ENCODE measurements at places on chromosomes 3 and 15.

DNA sequence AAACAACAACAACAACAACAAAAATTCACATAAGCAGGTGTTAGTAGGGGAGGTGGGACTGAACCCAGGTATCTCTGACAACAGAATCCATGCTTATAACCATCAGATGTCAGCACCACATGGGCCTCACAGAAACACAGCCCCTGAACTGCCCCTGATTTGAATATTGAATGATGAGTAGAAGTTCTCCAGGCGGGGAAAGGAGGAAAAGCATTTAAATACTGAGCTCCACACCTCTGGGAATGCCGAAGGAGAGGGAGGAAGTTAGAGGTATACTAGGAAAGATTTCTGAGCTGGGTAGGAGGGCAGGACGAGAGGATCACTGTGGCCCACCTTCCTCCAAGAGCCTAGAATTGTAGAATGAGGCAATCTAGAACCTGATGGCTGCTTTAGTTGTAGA, 31.9 kb upstream of the EIF4A2 start:
- no peak for DNase-seq

DNA sequence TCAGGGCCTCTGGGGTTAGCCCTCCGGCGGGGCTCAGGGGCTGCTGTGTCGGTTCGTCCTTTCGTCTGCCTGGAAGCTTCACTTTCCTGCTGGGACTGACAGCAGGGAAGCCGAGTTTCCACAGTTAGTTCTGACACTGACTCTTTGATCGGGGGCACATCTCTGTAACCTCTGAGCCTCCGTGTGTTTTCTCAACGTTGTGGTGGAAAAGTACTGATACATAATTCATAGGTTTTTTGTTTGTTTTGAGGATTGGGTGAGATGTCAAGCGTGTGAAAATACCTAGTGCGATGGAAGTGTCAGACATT, 481 bp downstream of the AP4E1 start:
- no peak for DNase-seq

DNA sequence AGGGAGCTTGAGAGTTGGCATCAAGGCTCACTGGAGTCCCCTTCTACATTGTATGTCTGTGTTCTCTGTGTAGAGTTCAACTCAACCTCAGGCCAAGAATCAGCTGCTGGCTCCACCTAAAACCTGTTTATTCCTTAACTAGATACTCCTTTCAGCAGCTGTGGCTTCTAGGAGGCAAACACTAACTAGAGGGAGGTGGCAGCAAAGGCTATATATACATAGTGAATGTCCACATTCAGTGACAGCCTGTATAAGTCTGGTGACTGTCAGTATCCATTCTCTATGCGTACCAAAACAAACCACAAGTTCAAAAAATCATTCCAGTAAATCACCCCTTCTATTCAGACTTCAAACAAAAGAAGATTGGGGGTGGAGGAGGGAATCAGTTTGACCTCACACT, 184.3 kb downstream of the CDIN1 start:
- DNase-seq, result no peak

DNA sequence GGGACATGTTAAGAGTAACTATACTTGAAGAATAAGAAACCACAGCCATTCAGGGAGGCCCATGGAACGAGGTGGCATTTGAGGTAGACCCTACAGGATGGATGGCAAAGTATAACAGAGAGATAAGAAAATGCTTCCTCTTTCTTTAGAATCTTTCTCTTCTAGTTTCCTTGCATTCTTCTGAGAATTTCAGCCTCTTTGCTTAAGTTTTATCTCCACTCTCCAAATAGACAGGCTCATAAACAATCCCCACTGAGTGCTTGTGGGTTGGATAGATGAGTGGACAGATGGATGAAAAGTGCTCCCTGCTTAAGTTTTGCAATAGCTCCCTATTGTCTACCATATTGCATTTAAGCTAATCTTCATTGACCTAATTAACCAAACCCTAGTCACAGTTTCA, 103.7 kb downstream of the MEX3B start:
- no peak for DNase-seq

DNA sequence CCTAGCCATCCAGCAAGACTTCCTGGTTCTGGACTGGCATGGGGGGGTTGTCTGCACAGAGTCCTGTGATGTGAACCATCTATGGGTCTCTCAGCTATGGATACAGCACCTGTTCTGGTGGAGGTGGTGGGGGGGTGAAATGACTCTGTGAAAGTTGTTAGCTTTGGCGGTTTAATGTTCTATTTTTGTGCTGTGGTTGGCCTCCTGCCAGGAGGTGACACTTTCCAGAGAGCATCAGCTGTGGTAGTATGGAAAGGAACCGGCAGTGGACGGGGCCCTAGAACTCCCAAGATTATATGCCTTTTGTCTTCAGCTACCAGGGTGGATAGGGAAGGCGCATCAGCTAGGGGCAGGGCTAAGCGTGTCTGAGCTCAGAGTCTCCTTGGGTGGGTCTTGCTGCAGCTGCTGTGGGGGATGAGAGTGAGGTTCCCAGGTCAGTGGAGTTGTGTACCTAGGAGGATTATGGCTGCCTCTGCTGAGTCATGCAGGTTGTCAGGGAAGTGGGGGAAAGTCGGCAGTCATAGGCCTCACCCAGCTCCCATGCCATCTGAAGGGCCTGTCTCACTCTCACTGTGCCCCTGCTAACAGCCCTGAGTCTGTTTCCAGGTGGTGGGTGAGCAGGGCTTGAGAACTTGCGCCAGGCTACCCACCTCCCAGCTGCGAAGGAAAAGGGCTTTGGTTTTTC, 7.1 kb upstream of the LARS2 start:
- DNase-seq, result no peak

GRCh38 chr3:155640098-155640497, 104.8 kb downstream of the PLCH1 start:
- DNase-seq, result no peak

DNA sequence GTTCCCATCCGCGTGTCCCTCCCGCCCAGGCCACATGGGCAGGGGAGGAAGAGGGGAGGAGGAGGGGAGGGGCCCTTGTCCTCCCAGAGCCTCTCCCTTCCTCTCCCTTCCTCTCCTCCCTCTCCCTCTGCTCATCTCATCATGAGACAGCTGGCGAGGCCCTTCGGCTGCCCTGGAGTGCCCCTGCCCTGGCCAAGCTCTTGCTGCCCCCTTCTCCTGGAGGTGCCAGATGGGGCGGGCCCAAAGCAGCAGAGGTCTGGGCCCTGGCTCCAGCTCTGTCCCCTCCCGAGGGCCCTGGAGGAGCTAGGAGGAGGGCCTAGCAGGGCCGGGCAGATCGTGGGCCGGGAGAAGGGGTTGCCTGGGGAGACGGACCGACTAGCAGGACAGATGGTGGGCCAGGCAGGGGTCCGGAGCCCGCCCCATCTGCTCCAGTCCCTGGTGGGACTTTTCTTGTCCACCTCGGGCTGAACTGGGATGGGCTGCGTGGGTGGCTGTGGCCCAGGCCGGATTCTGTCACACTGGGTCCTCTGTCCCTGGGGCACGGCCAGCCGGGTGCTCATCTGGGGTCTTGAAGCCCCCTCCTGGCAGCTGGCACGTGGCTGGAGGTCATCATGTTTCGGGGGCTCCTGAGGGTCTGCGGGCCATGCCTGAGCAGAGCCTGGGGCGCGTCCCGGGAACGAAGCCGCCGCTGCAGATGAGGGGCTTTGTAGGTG, 183.4 kb downstream of the GOLGA6L6 start:
- no peak for DNase-seq

GRCh38 chr3:148999806-149000205, 8.5 kb downstream of the GYG1 start:
- DNase-seq, result peak; percentile 15

- no peak for DNase-seq
Observed at GRCh38 chr15:81056304-81056703, 55.6 kb downstream of the TLNRD1 start.

DNA sequence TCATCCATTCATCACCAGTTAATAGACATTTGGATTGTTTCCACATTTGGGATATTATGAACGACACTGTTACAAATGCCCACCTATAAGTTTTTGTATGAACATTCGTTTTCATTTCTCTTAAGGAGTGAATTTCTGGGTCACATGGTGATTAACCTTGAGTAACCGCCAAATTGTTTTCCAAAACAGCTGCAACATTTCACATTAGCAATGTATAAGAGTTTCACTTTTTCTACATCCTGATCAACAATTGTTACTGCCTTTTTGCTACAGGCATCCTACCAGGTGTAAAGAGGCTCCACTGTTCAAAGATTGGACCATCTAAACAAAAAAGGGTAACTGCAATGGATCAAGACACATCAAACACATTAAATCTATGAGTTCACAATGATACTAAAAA, 52.0 kb downstream of the CPEB1 start:
- DNase-seq, result no peak

DNA sequence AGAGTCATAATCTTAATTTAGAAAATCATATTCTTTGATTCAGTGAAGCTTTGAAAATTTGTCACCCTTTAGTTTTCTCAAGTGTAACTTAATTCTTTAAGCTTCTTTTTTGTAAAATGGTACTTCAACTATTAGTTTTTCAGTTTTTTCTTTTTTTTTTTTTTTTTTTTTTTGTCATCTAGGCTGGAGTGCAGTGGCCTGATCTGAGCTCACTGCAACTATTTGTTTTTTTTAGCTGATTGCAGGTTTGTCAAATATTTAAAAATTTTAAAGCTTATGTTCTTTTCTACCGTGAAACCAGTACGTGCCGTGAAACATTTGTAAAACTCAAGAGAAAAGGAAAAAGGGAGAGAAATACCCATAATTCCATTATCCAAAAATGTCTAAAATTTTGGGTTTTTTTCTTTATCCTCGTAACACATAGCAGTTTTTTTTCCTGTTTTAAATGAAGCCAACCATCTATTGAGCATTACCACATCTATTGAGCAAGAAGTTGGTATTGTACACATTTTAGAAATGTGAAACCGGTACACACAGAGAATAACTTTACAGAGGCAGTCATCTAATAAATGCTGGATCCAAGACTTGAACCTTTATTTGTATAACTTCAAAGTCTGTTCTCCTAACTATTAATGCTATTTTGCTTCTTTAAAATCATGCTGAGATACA, 25.7 kb downstream of the ECT2 start:
- no peak for DNase-seq

GRCh38 chr3:58425782-58426181, 7.8 kb downstream of the PDHB start:
- DNase-seq, result no peak

DNA sequence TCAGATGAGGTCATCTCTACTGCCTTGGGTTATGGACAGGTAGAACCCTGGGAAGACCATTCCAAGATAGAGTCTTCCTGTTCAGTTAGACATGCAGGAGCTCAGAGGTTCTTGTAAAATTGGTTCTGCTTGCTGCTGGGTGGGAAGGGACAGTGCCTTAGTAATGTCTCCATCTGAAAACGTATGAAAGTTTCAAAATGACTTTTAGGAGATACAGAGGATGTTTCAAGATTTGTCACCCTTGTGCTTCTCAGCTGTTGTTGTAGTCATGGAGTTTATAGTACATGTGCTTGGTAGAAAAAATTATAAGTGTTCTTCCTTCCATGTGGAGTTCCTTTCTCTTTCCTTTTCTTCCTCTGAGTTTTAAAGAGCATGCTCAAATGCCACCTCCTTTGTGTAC, 885.2 kb upstream of the CFAP20DC start:
- peak; percentile 83 for DNase-seq

DNA sequence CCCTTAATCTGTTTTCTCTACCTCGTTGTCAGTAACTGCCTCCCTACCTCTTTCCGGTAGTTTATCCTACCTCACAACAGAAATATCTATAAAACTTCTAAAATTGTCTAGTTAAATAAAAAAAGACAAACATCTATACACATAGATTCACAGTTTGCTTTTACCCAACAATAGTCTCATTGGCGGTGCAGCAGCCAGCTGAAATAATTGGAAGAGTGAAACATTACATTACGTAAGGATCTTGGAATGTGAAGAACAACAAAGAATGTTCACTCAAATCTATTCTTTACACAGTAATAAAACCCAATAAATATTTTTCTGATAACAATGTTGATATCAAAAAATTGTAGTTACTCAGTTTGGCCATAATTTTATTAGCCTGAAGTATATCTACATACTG, 115.5 kb upstream of the ARPP21 start:
- DNase-seq, result no peak

GRCh38 chr3:60933824-60934223, 317.4 kb downstream of the FHIT start:
- DNase-seq, result no peak

DNA sequence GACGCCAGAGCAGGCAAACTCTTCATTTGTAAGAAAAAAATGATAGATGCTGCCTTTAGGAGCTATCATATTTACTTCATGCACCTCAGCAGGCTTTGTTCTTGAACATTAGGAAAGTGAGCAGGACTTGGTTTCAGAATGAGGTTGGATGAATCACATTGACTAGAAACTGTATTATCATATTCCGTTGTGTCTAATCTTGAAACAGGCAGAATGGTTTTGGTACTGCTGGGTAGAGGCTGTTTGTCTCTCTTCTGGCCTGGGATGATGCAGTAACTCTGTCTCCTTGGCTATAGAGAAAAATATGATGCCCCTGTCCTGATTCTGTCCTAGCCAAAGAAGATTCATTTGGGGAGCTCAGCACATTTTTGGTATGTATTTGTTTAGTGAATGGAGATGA, 344.2 kb upstream of the GRM7 start:
- peak; percentile 16 for DNase-seq

- DNase-seq, result no peak
Observed at GRCh38 chr3:9248522-9249271, 749 bp downstream of the SRGAP3 start.

DNA sequence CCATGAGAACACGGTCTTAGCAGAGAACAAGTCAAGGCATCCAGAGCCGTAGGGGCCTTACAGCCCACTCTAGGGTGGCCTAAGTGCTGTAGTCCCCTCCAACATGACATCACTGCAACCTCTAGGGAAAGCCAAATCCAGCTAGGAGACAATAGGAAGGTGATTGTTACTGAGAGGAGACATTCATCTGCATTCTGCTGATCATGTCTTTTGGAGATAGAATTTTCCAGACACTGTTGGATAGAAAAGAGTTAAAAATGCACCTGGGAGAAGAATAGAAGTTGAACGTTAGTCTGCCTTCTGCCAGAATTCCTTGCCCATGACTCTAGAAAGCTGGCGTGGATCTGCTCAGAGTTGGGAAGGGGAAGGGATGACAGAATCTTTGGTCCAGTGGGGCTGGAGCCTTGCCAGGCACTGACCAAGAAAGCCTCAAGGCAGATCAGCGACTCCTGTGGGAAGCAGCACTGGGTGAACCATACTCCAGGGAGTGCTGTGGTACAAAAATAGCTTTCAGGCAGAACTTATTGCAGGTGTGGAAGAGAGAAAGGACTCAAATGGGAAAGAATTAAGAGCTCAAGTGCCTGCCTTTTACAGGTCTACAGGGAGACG, 44.8 kb upstream of the RAF1 start:
- no peak for DNase-seq

- no peak for DNase-seq
Observed at GRCh38 chr3:81485444-81485865, 276.0 kb downstream of the GBE1 start.
